NCI-H2029 (cell line): ENCODE measurements at places on chromosomes 7 and 10.

DNA sequence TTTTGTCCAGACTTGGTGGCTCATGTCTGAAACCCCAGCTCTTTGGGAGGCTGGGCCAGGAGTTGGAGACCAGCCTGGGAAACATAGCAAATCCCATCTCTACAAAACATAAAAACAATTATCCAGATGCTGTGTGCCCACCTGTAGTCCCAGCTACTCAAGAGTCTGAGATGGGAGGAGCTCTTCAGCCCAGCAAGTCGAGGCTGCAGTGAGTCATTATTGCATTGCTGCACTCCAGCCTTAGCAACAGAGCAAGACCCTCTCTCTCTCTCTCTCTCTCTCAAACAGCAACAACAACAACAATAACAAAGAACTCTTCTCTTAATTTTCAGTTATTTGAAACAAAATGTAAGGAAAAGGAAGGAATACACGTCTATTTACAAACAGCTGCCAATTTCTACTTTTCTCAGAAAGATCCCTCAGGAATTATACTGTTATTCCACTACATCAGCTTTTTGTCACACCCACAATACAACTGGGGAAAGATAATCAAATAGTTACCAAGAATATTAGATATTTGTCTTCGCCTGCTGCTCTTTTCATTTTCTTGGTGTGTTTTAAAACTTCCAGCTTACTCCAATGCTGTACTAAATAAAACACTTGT is 5.1 kb upstream of the TSPAN12 start:
- no peak for DNase-seq

- DNase-seq = no peak
Measured at GRCh38 chr7:6545398-6546126, 5.7 kb downstream of the GRID2IP start.

- DNase-seq = no peak
Measured at GRCh38 chr7:936386-937054, 18.0 kb downstream of the ADAP1 start.

DNA sequence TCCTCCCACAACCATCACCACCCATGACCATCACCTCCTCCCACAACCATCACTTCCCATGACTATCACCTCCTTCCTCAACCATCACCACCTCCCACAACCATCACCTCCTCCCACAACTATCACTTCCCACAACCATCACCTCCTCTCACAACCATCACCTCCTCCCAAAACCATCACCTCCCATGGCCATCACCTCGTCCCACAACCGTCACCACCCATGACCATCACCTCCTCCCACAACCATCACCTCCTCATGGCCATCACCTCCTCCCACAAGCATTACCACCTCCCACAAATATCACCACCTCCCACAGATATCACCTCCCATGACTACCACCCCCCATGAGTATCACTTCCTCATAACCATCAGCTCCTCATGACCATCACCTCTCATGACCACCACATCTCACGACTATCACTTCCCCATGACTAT is 52.2 kb downstream of the PDGFA start:
- DNase-seq = no peak

DNA sequence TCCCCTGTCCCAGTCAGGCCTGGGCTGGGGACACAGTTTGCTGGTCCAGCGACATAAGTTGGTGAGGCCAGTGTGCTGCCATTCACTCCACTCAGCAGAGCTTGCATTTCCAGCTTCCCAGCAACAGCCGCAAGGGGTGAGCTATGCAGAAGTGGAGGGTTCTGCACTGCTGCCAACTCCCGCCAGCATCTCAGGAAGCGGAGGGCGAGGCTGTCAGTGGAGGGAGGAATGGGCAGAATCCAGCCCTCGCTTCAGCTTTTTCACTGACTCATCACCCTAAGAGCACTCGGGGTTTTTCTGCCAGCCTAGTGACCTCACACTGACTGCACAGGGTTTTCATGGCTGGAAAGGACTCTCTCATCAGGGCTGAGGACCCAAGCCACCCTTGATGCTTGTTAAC is 625.1 kb upstream of the MKI67 start:
- peak; percentile 35 for DNase-seq

GRCh38 chr7:41685684-41686083 is 17.2 kb downstream of the INHBA start:
- DNase-seq = no peak
